ENCODE measurements at places on chromosomes 7 and 10. TPM values are rescaled to one million over a fixed set of nuclear protein-coding genes. Genes with fewer than 3 reads are reported as not detected.

GRCh38 chr10:103244666-103245271 is 918 bp upstream of the RPEL1 start:
- no peaks in the 10 kb centered on the region for H3K27me3 ChIP-seq
- no peak overlapping the region for H3K4me3 ChIP-seq
- no peaks in the 10 kb centered on the region for H3K36me3 ChIP-seq
- no peak overlapping the region for H3K27ac ChIP-seq
- peak; percentile 82 for DNase-seq
- H3K4me1 ChIP-seq: peaks cover 19% of the 10 kb centered on the region

Gene PRTFDC1
- 4.8 TPM for total RNA-seq

GRCh38 chr10:62025901-62026879 is 124.7 kb downstream of the ARID5B start:
- no peak overlapping the region for H3K4me3 ChIP-seq
- H3K27ac ChIP-seq: no peak overlapping the region
- H3K36me3 ChIP-seq: no peaks in the 10 kb centered on the region
- DNase-seq: no peak
- peaks cover 7% of the 10 kb centered on the region for H3K4me1 ChIP-seq

Gene CDC14C
- total RNA-seq: not detected

Gene RASA4
- 17.9 TPM for total RNA-seq

DNA sequence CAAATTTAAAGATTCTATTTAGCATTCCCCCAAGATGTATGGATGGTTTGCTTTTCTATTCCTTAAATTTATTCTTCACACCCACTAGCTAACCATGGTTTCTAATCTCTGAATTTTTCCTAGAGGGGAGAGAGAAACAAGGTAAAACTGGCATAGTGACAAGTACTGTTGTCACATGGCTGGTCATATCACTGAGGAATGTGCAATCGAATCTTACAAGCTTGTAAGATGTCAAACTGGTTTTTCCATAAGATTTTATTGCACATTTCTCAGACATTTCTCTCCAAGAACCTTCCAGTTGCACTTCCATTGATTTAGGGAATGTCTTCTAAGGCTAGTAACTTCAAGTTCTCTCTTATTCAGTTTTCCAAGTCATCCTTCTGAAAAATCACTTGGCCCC is 89.8 kb downstream of the MBL2 start:
- no peaks in the 10 kb centered on the region for H3K27me3 ChIP-seq
- H3K36me3 ChIP-seq: no peaks in the 10 kb centered on the region
- H3K27ac ChIP-seq: no peak overlapping the region
- H3K4me1 ChIP-seq: peaks cover 8% of the 10 kb centered on the region

Gene LMOD2
- total RNA-seq: not detected

Data from WTC11 (cell line).